ENCODE measurements at places on chromosomes 1 and 21.

- DNase-seq = no peak
Observed at GRCh38 chr1:115538579-115538978, 103.2 kb upstream of the VANGL1 start.

DNA sequence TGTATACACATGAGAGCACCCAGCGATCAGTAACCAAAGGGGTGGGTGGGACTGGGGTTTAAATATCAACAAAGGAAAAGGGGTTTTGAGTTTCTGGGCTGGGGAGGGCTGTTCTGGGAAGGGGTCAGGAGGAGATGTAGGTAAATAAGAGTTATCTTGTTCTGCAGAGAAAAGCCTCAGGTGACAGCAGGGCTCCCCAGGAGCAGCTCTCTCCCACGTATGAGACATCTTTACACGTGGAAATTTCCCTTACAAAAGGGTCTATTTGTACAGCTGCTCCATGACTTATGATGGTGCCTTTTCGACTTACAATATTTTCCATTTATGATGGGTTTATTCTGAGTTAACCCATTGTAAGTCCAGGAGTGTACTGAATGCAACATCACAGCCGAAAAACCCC, 16.3 kb upstream of the PADI2 start:
- DNase-seq = no peak

- DNase-seq = peak; percentile 36
Observed at GRCh38 chr1:174743654-174744561, 255.8 kb upstream of the CACYBP start.

DNA sequence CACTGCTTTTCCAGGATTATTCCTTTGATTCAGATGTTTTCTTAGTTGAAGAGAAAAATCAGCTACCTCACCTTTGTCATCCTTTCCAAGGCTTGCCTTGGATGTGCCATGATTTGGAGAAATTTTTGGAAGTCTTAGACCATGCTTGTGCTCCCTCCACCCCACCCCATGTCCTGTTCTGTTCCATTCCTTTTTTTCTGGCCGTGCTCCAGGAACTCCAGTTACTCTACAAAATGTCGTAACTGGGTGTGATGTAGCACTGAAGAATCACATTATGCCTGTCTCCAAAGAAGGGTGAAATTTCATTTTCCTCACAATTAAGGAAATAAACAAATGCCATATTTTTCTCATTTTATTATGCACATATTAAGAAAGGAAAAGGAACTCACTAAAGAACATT, 217.8 kb upstream of the ZRANB2 start:
- DNase-seq = no peak

- no peak for DNase-seq
Observed at GRCh38 chr1:20660363-20660762, 806 bp downstream of the DDOST start.

DNA sequence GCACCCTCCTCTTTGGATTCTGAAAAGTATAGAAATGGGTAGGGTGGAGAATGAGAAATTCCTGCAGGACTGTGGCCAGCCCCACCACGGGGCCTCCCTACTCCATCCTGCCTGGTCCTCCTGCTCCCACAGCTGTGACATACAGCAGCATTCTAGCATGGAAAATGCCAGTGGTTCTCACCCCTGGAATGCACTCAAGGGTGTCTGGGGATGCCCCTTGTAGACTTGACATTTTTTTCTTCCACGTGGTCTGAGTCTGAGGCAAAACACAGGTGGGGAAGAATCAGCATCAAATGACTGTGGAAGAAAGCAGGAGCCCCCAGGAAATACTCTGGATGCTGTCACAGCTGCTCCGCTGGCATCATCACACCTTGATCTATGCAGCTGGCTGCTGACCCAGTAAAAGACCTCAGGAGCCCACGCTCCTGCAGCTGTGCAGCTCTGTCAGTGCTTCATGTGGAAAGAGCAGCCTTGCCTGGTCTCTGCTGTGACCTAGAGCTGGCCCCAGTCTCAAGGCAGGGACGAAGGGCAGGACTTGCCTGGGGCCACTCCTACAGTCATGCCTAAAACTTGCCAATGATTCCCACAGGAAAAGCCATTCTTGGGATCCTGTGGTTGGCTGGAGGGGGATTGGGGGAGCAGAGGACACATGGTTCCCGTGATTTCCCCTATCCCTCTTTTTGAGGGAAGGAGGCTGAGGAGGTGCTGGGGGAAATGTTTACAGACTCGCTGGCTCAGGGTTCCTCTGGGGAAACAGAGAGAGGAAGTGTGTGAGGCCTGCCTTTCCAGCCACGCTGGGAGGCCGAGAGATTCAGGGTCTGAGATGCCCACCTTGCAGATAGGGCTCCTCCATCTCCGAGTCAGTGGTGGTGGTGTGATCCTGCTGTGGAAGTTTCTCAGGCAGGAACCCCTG, 10.8 kb upstream of the A3GALT2 start:
- DNase-seq = no peak

- no peak for DNase-seq
Observed at GRCh38 chr1:114156538-114157274, 3.0 kb upstream of the SYT6 start.

- no peak for DNase-seq
Observed at GRCh38 chr21:36205962-36206361, 49.3 kb downstream of the DOP1B start.

DNA sequence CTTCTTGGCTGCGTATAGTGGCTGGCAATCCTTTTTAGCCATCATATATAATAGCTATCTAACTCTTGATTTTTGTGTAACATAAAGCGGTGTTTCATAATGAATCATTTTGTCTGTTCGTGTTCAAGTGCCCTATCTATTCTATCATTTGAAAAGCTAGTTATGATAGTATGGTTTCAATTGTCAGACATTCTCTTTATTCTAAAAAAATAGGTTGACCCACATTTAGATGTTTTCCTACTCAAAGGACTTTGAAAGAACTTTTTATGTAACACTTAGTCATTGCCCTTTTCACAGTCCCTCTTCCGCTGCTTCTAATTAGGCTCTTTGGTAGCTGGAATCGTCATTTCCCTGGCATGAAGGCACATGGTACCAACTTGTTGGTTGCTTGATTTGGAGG, 272.2 kb upstream of the B3GALT2 start:
- no peak for DNase-seq

- no peak for DNase-seq
Observed at GRCh38 chr1:145730900-145731299, 11.6 kb downstream of the CD160 start.

DNA sequence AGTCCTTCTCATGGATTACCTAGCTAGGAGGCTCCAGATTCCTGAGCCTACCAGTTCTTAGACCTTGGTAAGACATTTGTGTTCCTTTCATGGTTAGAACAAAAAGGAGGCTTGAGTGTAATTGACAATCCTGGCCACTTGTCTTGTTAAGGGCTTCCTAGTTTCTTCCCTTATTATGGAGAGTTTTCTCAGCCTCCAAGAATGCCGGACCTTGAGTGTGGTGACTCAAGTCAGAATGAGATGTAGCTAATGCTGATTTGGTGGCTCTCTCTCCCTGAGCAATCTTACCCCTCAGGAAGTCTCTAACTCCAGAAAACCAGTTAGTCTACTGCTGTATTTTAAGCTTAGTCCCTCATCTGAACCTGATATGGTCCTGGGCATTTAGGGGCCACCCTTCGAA, 14.3 kb downstream of the CHI3L2 start:
- no peak for DNase-seq

DNA sequence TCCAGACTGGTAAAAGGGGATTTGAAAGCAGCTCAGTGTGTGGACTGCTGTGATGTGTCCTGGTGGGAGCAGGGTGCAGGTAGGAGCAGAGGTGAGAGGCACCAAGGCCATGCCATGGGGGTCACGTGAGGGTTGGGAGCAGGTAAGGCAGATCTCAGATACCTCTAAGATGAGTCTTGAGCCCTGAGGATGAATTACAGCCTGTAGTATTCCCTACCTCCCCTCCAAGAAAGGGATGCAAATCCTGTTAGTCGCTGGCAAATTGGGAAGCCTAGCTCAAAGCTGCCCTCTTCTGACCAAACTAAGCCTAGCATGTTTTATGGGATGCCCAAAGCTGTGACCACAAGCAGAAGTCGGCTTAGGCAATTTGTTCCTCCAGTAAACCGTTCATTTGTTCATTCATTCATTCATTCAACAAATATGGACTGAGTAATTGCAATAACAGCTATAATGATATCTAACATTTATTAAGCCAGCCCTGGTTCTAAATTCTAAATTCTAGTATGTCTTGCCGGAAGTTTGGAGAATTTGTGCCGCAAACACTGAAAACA, 3.9 kb upstream of the NUAK2 start:
- peak; percentile 76 for DNase-seq

DNA sequence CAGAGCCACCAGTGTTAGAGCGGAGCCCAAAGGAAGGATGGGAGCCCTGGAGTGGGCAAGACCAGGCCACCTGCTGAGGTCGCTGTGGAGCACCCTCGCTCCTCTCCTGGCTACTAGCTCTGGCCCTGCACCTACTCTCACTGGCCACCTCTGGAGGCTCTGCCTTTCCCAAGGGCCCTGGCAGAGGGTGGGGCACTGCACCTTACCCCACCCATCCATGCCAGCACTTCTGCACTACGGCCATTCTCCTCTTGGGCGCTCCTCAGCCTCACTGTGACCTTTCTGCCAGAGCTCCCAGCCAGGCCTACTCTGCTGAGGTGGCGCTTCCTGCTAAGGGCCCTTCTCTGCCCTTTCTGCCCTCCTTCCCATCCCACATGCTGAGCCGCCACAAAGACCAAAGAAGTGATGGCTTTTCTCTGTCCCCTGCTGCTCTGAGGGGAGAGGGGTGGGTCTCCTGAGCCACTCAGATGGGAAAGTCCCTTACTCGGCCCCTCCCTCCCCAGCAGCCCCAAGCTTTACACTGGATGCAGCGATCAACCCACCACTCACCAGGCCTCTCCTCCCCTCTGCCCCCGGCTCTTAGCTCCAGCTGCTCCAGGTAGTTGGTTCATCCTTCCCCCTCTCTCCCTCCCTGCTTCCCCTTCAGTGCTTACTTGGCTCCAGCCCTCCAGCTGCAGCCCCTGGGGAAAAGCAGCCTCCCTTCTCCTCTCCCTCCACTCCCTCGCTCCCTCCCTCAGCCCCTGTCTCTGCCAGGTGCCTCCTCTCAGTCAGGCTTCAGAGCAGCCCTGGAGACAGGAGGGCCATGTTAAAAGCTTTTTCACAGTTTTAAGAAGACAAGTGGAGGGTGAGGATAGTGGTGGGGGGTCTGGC, 14.8 kb upstream of the TMEM222 start:
- DNase-seq = no peak

Measured in RCC 7860 (cell line).